ENCODE measurements at places on chromosomes 1 and 21.

DNA sequence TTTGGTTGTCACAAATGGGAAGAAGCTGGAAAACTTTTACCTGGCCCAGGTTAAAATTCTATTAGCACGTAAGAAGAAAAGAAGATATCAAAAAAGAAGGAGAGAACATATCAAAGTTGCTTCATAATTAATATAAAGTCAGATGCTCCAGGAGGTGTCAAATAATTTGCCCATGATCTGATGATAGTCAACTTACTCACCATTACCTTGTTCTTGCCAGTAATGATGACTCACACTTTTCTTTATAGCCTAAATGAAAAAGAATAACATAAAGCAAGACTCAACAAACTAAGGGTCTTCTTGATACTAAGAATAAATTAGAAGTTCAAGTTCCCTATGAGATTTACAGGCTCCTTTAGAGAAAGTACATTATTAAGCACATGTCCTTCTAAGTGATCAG, 580.4 kb downstream of the TTLL7 start:
- no peak for DNase-seq

DNA sequence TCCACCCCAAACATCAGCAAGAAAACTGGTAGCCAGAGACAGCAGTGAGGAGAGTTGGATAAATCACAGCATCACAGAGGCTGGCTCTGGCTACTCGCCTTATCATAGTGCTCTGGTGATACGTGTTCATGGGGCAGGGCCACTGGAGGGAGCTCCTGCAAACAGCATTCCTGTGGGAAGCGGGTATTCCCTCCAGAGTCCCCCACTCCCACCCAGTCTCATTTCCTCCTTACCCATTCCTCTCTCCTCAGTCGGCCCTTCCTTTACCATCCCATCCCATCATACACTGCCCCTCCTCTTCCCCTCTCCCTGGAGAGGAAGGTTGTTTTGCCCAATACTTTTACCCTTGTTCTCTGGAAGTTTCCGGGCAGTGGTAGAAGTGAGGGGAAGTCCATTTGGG, 7.1 kb downstream of the NHLH2 start:
- no peak for DNase-seq

DNA sequence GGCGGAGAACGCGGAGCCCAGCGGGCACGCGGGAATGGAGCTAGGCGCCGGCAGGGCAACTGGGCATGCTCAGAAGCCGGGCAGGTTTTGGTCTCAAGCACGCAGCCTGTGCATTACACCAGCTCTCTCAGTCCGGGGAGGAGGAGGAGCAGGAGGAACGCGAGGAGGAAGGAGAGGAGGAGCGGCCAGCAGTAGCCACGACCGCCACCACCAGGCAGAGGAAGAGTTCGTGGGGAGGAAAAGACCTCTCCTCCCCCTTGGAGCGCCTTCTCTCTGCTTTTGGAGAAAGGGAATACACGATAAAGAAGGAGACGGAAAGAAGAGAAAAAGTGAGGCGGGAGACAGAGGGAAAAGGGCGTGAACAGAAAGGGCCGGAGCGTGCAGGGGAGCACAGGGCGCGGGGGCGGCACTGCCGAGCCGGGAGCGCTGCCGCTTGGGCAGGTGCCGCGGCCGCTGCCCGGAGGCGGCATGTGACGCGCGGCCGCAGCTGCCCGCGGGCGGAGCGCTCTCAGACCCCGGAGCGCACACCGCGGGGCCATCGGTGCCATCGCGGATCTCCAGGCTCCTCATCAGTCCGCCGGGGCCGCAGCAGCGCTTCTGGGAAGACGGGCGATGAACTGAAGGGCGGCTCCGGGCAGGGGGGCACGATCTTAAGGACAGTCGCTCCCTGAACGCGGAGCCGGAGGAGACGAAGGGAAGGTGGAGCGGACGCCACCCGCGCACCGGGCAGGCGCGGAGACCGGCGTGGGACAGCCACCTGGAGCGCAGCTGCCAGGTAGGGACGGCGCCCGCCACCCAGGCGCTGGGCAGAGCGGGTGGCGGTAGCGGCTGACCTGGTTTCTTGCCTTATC, at the start of gene CHRM3:
Gene CHRM3, plus strand, starts transcription at position 116 of the 851 bp plus-strand sequence. CDS start 520,884 bp downstream, outside the sequence.
- DNase-seq: peak; percentile 67

GRCh38 chr1:209404577-209404976, 178.9 kb upstream of the CAMK1G start:
- DNase-seq: no peak

DNA sequence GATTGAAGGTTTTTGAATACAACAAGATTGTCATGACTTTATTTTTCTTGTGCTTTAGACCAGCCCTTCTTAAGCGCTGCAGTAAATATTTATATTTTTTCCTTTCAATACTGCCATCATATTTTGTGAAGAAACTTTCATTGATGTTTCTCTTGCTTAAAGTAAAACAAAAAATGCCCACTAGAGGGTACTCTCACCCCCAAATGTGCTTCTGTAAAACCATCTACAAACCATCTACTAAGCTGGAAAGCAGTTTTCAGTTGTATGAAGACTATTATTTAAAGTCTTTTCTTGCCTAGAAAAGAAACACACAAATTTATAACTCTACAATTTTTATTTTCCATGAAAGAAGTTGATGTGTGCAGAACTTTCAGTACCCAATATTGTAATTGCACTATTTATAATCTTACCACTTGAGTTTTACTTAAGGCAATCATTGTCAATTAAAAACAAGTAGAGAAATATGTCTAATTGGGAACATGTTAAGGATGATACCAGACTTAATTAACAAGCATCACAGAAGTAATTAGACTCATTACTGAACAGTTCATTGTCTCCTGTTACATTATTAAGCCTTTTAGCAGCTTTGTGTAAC, 10.7 kb downstream of the LEPR start:
- DNase-seq: no peak

All from femur (tissue), 1 donor.